Activated CD4-positive, alpha-beta T cell treated with anti-CD3 and anti-CD28 coated beads, Interleukin-2, amount 10 ng/mL, durations not matched to agents 7 days and 5 days (primary cell): ENCODE measurements at places on chromosomes 6 and 20.

- DNase-seq: no peak
These were observed 1.9 kb upstream of the NKAIN4 start for GRCh38 chr20:63255931-63256704.

DNA sequence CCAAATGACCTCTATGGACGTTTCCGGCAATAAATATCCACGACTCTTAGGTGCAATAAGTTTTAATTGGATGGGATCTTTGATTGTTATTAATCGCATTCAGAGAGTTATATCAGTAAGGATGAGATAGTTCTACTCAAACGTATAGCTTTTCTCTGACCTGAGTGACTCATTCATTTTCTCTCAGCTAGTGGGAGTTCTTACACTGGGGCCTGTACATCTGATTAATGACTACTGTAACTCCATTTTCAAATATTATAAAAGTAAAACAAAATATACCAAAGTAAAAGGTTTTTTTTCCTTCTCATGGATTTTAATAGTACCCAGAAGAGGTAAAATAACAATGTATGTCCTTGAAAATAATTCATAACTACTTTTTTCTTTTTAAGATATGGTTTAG is 41.1 kb upstream of the SAMD5 start:
- no peak for DNase-seq

GRCh38 chr6:41150671-41151070 is 3.5 kb downstream of the TREML1 start:
- DNase-seq: no peak

GRCh38 chr6:31617010-31617409 is 2.0 kb downstream of the AIF1 start:
- DNase-seq: no peak

DNA sequence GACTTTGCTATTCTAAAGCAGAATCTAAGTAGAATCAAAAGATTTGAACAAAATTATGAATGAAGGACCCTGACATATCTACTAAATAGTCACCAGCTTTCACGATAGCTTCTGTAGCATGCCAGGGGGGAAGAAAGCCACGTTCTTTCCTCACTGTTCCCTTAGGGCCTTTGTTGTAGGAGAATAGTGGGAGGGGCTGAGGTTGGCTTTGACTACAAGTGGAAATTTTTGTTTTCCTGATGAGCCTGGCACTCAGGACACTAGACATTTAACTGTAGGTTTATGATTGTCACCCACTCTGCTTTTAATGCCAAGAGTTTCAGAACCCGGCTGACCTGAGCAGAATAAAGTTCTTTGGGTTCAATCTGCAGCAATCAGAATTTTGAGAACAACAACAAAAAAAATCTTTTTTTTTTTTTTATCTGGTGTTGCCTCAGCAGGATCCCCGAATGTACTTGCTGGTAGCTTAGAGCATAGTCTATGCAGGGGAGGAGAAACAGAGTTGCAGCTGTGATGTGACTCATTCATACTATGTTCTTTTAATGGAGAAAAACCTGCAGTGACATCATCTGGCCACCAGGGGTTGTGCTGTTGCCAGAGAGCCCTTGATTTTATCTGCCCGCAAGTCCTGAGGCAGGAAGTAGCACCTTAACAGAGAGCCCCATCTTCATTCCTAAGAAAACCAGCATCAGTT is 38.5 kb downstream of the TPD52L1 start:
- peak; percentile 60 for DNase-seq

DNA sequence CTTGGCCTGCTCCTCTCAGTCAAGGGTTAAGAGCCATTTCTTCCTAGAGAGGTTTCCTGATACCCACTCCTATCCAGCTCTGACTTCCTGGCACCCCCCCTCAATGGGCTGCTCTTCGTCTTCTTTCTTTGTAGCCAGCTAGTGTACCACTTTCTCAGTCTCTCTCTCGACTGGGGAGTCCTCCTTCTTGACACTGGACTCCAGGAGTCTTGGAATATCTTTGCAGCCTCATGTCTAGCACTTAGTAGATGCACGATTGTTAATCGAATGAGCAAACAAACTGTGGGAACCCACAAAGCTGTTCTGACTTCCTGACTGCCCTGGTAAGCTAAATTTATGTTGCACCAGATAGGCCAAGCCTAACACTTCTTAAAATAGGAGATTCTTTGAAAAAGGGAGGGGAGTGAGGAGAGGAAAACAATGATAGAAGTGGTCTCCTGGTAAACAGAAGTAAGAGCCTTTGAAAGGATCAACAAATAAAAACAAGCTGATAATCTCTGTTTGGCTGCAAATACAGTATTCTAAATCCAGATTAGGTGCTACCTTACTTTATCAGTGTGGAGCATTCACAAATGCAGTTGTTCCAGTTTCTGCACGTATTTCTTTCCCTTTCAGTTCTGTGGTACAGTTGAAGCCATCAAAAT is 160.1 kb upstream of the CITED2 start:
- peak; percentile 18 for DNase-seq

GRCh38 chr6:151963001-151963400 is 155.5 kb downstream of the ESR1 start:
- DNase-seq: no peak

- no peak for DNase-seq
These were observed 265.1 kb upstream of the CDYL start for GRCh38 chr6:4510906-4511640.

DNA sequence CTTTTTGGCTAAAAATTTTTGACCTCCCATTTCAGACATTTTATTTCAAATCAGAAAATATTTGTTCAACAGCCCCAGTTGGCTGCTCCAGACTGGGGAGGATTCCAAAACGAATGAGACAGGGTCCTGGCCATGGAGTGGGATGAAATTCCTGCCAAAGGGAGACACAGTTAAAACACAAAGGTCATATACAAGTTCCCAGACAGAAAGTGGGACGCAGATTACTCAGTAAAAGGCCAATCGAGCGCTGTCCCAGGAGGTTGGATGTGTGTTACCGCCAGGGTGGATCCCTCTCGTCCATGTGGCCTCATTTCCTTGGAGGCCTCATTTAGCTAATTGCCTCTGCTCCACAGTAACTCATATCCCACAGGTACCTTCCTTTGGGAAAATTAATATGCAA is 41.8 kb upstream of the NNAT start:
- no peak for DNase-seq

DNA sequence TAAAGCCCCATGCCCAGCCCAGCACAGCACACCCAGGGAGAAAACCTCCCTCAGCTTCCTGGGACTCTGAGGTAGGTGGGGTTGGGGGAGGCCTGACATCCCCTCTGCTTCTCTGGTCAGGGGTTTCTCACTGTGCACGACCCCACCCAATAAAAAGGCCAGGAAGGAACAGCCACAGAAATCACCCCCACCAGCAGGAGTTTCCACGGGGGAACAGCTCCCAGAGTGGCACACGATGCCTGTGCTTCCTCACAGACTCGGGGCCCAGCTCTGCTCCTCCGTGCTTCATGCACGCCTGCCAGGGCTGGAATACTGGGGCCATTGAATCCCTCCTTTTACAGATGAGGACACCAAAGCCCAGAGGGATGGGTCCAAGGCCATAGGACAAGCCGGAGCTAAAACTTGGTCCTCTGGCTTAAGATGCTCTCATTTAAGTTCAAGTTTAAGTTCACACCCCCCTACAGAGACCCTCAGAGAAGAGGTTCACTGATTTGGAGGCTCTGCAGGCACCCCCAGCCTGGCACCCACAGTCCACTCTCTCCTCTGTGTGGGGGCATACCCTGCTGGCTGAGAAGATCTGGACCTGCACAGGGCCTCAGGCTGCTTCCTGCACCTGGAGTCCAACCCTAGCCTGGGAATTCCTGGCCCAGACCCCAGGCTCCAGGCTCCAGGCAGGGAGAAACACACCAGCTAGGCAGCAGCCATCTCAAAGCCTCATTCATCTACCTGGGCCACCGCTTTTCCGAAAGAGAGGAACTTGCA is 14.3 kb downstream of the ACSS1 start:
- DNase-seq: no peak

DNA sequence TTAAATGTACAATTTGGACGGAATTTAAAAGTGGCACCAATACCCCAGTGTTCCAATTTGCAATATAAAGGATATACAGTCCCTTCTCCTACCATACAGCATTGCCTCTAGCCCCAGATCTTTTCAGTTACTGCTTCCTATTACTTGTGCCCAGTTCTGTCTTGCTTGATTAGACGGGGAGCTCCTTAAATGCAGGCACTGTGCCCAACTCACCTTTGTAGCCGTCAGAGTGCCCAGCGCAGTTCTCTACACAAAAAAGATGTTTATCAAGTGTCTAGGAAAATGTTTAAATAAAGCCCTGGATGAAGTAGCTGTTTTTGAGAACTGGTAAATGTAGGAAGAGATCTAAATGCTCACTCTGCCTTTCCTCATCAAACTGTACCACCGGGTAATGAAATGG is 7.6 kb downstream of the TAP2 start:
- DNase-seq: no peak

DNA sequence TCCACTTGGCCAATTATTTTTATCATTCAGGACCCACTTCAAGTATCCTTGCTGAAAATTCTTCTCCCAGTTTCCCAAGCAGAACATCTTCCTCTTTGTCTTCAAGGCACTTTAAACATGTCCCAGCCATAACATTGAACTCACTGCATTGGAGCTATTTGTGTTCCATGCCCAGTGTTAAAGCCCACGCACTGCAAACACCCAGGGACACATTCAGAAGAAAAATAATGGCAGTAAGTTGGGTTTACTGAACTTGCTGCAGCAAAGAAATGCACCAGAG is 1.6 kb upstream of the APMAP start:
- DNase-seq: no peak

DNA sequence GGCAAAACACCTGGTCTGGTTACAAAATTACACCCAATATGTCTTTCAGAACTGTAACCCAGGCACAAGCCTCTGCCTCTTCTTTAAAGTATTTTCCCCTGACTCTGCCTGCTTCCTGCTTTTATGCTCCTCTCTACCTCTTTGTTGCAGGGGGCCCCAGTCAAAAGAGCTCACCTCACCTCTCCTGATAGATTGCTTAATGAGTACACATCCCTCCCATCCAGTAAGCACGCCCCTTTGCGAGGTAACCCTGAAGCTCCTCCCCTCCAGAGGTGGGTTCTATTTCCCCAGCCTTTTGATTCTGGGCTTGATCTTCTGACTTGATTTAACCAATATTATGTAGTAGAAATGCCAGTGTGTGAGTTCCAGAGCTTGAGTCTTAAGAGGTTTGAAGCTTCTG is 56.6 kb upstream of the EYA2 start:
- DNase-seq: no peak

DNA sequence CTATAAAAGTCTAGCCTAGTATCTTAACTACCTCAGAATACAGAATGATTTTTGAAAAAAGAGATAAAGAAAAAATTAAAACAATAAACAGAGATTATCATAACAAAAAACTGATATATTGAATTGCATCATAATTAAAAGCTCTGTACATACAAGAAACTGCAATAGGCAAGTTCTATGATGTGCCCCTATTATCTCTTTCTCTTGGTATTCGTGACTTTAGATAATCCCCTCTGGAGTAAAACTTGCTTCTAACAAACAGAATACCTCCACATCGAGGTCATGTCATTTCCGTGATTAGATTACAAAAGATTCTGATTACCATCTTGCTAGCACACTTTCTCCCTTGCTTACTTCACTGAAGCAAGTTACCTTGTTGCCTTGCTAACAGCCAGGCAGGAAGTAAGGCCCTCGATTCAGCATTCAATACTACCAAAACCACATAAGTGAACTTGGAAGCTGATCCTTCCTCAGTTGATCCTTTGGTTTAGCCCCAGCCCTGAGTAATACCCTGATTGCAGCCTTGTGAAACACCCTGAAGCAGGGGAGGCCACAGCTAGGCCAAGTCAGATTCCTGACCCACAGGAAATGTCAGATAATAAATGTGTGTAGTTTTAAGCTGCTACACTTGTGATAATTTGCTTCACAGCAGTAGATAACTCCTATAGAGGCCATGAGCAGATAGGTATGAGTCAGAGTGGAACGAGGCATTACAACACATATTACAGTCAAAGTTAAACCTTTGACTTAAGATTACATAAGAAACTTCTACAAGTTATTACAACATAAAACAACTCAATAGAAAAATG is 53.7 kb upstream of the TMX4 start:
- DNase-seq: no peak

- DNase-seq: no peak
These were observed 32.8 kb downstream of the PPP1R14C start for GRCh38 chr6:150175586-150176151.

- no peak for DNase-seq
These were observed 127.5 kb downstream of the SASH1 start for GRCh38 chr6:148470156-148470555.

GRCh38 chr6:7112741-7113313 is 5.1 kb downstream of the RREB1 start:
- DNase-seq: peak; percentile 59

DNA sequence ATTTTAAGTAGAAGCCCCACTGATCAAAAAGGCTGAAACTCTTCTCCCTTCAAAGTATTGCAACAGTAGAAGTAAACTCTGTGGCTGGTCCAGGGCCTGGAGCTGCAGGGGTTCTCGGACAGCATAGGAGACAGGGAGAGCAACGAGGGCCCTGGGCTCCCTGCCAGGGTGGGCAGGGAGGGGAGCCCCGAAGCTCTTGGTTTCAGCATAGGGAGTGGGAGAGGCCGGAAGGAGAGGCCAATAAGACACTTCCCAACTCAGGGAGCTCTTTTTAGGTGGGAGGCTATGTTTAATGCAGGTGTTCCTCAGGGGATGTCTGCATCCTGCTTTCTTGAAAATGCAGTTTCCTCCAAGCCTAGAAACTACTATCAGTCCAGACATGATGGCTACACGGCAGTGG is 91.1 kb downstream of the LY86 start:
- no peak for DNase-seq

- no peak for DNase-seq
These were observed 169.7 kb downstream of the PHF3 start for GRCh38 chr6:63805345-63805744.

- peak; percentile 19 for DNase-seq
These were observed 712 bp downstream of the DEK start for GRCh38 chr6:18263418-18264218.

DNA sequence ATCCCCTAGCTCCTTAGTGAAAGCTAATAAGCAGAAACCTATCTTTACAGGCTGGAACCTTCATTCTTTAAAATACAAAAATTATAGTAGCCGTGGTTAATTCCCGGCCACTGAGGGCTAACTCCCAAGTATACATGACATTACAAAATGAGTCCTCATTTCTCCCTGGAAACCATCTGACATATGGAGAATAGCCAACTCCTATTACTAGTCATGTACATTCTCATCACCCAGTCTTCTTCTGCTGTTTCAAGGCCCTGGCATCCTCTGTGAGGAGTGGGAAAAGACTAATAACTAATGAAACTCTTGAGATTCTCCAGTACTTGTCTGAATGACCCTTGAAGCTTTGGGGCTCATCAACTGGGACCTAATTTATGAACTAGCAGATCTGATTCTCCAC is 30.2 kb downstream of the CSNK2A1 start:
- no peak for DNase-seq

- peak; percentile 21 for DNase-seq
These were observed 13.1 kb upstream of the LIN28B start for GRCh38 chr6:104943781-104944180.

GRCh38 chr20:64156136-64156885 is 7.9 kb upstream of the MYT1 start:
- DNase-seq: no peak

- DNase-seq: no peak
These were observed 47.2 kb upstream of the IPCEF1 start for GRCh38 chr6:154403788-154404187.
